ENCODE measurements at places on chromosomes 7 and 10. TPM values are rescaled to one million over a fixed set of nuclear protein-coding genes. Genes with fewer than 3 reads are reported as not detected.

FIGNL1 gene
- total RNA-seq = 30.9 TPM

C10orf62 gene
- total RNA-seq = not detected

TAS2R3 gene
- total RNA-seq = 2.9 TPM

SLC29A4 gene
- 3.1 TPM for total RNA-seq

GATAD1 gene
- total RNA-seq = 28.0 TPM

ZPBP gene
- total RNA-seq = not detected

NKX1-2 gene
- total RNA-seq = not detected

AHR gene
- 49.0 TPM for total RNA-seq

KBTBD2 gene
- 41.3 TPM for total RNA-seq

OPALIN gene
- total RNA-seq = not detected

CYP17A1 gene
- total RNA-seq = not detected

OR13A1 gene
- 0.23 TPM for total RNA-seq

TMEM176A gene
- 0.54 TPM for total RNA-seq

EPHB6 gene
- total RNA-seq = 20.1 TPM

HECW1 gene
- total RNA-seq = not detected

FAM25G gene
- not detected for total RNA-seq

NAPEPLD gene
- total RNA-seq = 10.9 TPM

NANOS1 gene
- 0.45 TPM for total RNA-seq

EBLN1 gene
- total RNA-seq = not detected

CHST15 gene
- 0.28 TPM for total RNA-seq

GBF1 gene
- total RNA-seq = 40.1 TPM

ABCB4 gene
- total RNA-seq = 0.54 TPM

NME8 gene
- total RNA-seq = not detected

PPP1R3C gene
- 0.11 TPM for total RNA-seq

KEL gene
- total RNA-seq = 1.2 TPM

ANK3 gene
- 3.6 TPM for total RNA-seq

RASA4B gene
- 18.0 TPM for total RNA-seq

TEX36 gene
- not detected for total RNA-seq
